ENCODE measurements at places on chromosomes 13 and 19.

DNA sequence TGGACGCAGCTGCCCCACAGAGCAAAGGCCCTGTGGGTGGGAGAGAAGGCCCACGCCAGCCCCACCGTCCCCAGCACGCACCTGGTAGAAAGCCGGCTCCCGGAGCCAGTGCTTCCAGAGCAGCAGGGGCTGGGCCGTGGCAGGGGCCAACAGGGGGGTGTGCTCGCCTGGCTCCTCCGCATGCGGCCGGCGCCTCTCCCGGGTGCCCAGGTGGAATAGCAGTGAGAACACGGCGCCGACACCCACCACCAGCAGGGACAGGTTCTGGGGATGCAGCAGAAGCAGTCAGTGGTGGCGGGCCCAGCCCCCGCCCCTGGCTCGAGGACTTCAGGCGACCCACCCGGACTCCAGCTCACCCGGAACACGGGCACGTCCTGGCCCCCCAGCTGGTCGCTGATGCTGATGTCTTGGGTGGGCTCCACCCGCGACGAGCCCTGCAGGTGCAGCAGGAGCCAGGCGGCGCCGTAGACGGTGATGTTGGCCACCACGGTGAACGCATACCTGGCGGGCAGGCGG is 8.9 kb downstream of the TEKTIP1 start:
- no peak for DNase-seq

DNA sequence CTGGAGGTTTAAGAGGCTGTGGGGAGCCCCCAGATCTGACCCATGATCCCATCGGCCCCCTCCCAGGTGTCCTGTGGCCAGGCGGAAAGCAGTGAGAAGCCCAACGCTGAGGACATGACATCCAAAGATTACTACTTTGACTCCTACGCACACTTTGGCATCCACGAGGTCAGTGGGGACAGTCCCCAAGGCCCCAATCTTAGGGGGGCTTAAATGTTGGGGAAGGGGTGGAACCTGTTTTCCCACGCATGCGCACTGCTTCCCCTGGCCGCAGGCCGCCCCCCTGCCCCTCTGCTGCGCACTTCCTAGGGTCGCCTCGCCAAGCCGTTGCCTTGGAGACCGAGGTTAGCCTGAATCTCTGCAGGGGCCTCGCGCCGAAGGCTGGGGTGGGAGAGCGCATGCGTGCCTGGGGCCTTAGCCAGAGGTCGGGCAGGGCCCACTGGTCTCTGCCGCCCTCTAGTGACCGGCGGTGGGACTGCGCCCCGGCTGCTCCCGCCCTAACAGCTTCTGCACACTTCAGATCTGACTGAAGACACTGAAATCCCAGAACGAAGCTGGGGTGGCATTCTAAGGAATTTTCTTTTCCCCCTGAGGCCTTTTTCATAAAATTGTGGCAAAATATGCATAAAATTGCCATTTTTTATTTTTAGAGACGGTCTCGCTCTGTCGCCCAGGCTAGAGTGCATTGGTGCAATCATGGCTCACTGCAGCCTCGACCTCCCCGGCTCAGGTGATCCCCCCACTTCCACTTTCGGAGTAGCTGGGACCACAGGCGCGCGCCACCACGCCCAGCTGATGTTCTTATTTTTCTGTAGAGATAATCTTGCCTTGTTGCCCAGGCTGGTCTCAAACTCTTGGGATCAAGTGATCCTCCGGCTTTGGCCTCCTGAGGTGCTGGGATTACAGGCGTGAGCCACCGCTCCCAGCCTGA is 3.6 kb downstream of the PRMT1 start:
- DNase-seq = peak; percentile 98

GRCh38 chr13:26041444-26041843 is 10.4 kb downstream of the SHISA2 start:
- DNase-seq = no peak

DNA sequence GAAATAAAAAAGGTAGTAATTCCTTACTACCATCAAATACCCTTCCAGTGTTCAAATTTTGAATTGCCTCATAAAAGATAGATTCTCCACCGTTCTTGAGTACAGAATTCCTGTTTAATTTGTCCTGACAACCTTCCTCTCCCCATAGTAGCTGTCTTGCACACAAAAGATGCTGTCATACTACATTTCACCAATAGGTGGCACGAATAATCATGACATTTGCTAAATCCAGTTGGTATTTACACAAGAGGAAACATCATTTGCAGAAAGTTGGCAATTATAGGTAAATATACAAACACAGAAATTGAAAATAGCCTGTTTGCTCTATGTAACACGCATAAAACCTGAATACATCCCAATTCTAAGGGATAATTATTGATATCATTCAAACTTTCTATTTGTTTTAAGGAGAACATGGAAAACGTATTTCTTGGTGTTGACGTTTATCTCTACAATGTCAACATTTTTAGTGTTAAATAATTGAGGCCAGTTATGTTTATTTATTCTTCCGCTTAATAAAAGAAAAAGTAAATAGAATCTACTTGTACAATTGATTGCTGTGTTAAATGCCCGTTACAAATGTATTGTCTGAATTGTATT is 58.3 kb upstream of the CLDN10 start:
- no peak for DNase-seq

DNA sequence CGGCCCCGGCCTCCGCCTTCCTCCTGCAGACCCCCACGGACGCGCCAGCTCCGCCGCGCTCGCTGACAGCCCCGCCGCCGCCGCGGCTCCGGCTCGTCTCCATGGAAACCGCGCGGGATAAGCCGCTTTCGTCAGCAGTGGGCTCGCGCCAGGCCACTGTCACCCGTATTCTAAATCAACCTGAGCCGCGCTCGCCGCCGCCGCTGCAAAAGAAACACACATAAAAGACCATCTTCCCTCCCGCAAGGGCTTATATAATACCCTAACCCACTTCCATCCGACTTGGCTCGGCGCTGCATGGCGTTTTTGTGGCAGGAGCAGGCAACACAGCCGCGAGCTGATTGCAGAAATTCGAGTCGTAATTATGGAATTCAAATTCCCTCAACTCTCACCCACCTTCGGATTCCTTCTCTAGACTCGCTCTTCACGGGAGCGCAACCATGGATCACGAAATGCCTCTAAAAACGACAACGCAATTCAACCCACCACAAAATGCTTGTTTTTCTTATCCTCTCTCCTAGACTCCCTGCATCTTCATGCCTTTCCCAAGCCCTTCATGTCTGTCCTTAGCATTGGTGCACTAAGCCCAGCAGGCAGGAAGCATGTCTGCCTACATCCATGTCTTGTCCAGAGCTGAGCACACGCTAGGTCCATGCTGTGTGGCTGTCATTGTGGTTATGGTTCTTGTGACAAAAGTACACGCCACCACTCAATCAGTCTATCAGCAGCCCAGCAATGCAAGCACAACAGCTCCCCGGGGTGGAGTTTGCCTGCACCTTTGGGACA is at the start of gene AMER2:
Gene AMER2, minus strand, starts transcription at position 772 of the 786 bp plus-strand sequence. Its CDS starts 669 bp downstream, at position 103.
- no peak for DNase-seq

DNA sequence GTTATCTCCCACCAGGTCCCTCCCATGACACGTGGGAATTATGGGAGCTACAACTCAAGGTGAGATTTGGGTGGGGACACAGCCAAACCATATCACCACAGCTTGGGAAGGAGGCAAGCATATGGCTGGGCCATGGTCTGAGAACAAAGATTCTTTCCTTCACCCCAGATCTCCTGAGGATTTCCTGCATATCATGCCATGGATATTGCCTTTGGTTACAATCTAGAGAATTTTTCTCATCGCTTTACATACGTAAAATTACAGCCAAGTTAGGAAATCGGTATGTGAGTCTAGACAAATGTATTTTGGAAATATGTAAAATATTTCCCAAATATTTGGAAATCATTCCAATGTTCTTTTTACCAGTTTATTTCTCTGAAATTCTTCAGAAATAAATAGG is 398.3 kb downstream of the RFC3 start:
- DNase-seq = no peak

DNA sequence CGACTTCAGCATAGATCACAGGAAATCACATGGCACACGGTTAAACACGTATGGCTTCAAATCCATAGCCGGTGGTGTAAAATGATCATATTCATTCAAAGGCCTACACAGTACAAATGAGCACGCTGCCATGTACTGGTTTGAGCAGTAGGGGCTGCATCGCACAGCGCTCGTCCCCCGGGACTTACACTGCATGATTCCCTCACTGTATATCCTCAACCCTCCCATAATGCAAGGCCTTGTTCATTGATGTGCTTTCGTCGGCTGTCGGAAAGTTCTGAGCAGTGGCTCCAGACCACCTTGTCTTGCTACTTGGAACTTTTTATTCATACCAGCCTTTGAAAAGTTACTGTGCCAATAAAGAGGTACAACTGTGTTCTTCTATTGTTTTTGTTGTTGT is 578.2 kb downstream of the MYO16 start:
- DNase-seq = no peak

GRCh38 chr13:102718746-102719145 is 23.9 kb upstream of the METTL21C start:
- no peak for DNase-seq

All from HuH-7 (cell line).